Activated T-cell treated with anti-CD3 and anti-CD28 coated beads, Interleukin-2, amount 50 U/mL, for 72 hours (primary cell): ENCODE measurements at places on chromosomes 3 and 15. TPM values are rescaled to one million over a fixed set of nuclear protein-coding genes. Genes with fewer than 3 reads are reported as not detected.

Gene PIGZ
- 1.7 TPM for total RNA-seq

Gene ENTPD3
- not detected for total RNA-seq

Gene CHRNB4
- not detected for total RNA-seq

Gene CPLX3
- total RNA-seq: 0.17 TPM

GRCh38 chr3:89107461-89108290, at the start of gene EPHA3:
Gene EPHA3 (plus strand): TSS chr3:89107621. CDS start chr3:89107749, 128 bp downstream.
- H3K4me1 ChIP-seq: peaks cover 17% of the 10 kb centered on the region
- no peaks in the 10 kb centered on the region for H3K27me3 ChIP-seq
- peak; percentile 46 for DNase-seq
- H3K4me3 ChIP-seq: peak within 1 kb of the TSS; percentile 79

- H3K27me3 ChIP-seq: peaks cover 21% of the 10 kb centered on the region
- no peak for DNase-seq
- H3K4me3 ChIP-seq: no peak overlapping the region
- H3K27ac ChIP-seq: no peak overlapping the region
- H3K4me1 ChIP-seq: peaks cover 20% of the 10 kb centered on the region
- H3K36me3 ChIP-seq: no peaks in the 10 kb centered on the region
These were observed 193.9 kb downstream of the DTWD1 start for GRCh38 chr15:49814709-49815108.

DNA sequence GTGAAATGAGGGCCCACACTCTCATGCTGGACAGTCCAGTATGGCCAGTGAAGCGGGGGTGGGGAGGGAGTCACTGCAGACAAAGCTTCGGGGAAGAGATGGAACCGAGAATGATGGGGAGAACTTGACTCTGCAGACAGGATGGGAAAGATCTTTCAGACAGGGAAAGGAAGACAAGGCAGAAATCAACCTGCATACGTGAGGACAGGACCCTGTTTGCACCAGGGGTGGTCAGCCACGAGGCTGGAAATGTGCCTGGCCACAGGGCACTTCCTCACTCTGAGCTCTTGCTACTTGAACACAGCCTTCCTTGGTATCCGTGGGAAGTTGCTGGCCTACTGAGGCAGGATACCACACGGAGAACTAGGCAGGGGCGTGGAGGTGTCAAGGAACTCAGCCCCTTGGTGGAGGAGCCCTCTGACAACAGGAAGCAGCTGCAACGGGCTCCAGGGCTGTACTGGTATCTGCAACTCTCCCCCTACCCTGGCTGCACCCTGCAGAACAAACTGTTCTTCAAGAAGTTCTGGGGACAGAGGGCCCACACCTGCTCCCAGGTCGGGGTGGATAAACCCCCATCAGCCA, 9.3 kb upstream of the SRP14 start:
- H3K27ac ChIP-seq: peak overlapping the region; percentile 94
- H3K4me1 ChIP-seq: peaks cover 87% of the 10 kb centered on the region
- DNase-seq: peak; percentile 22

DNA sequence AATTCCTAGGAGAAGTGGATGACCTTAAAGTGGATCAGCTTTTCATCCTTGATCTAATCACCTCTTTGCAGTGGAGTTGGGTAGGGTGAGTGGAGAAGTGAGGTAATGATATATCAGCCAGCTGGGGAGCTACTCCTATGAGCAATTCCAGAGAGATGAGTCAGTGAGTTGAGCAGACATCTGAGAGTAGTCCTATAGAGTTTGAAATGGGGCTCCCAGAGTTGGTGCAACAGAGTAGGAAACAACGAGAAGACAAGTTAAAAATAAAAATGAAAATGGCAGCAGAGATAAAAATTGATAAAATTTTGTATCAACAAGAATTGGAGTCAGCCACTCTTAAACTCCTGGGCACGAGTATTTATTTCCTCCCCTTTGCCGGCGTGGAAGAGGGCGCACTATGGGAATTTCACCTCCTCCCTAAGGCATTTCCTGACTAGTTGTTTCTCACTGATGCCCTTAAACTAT, 150.8 kb upstream of the DPH6 start:
- no peaks in the 10 kb centered on the region for H3K27me3 ChIP-seq
- no peak overlapping the region for H3K4me3 ChIP-seq
- H3K4me1 ChIP-seq: no peaks in the 10 kb centered on the region
- no peak for DNase-seq
- H3K27ac ChIP-seq: no peak overlapping the region
